Uterus (tissue), 4 donors: ENCODE measurements at places on chromosomes 7 and 10. TPM values are rescaled to one million over a fixed set of nuclear protein-coding genes. Genes with fewer than 3 reads are reported as not detected.

Gene TUBAL3
- not detected for total RNA-seq

Gene LAMB1
- 322 TPM for total RNA-seq

Gene KNDC1
- total RNA-seq = 12.5 TPM

Gene CXCL12
- 49.4 TPM for total RNA-seq

Gene TMEM213
- total RNA-seq = not detected

Gene PCLO
- 2.6 TPM for total RNA-seq

Gene SOSTDC1
- not detected for total RNA-seq

- H3K4me1 ChIP-seq = no peaks in the 10 kb centered on the region
- DNase-seq = no peak
- no peak overlapping the region for H3K4me3 ChIP-seq
These were observed 109.5 kb downstream of the PARP12 start for GRCh38 chr7:139953229-139953628.

DNA sequence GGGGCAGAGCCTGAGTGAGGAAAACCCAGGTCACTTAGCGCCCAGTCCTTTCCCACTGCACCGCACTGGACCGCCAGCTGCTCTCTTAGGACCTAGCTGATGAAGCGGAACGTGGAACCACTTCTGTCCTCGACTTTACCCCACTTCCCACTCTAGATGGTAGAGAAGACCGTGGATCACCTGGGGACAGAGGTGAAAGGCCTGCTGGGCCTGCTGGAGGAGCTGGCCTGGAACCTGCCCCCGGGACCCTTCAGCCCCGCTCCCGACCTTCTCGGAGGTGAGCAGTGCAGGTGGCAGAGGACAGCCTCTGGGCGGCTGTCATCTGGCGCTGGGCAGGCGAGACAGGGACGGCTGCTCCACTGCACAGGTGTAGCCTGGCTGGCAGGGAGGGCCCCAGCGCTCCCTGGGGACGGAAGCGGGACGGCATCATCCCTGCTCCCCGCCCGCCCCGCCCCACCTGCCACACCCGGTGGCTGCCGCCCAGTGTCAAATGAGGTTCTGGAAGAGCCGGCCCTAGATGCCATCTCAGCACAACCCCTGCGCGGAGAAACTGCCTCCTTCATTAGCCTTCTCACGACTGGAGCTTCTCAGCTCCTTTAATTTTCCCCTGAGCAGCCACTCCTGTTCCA, 11.7 kb downstream of the PLAC9 start:
- no peaks in the 10 kb centered on the region for H3K27me3 ChIP-seq
- no peaks in the 10 kb centered on the region for H3K36me3 ChIP-seq
- H3K27ac ChIP-seq = peak overlapping the region; percentile 10

GRCh38 chr10:38159004-38159403, 64.9 kb downstream of the ZNF37A start:
- no peak for DNase-seq
- no peaks in the 10 kb centered on the region for H3K27me3 ChIP-seq
- H3K27ac ChIP-seq = no peak overlapping the region
- no peaks in the 10 kb centered on the region for H3K36me3 ChIP-seq
- H3K4me1 ChIP-seq = no peaks in the 10 kb centered on the region
- no peak overlapping the region for H3K4me3 ChIP-seq

GRCh38 chr10:76009531-76009930, 578.1 kb downstream of the LRMDA start:
- no peak for DNase-seq
- H3K4me1 ChIP-seq = no peaks in the 10 kb centered on the region
- no peak overlapping the region for H3K27ac ChIP-seq

- peak overlapping the region; percentile 37 for H3K27ac ChIP-seq
- H3K4me3 ChIP-seq = no peak overlapping the region
- DNase-seq = no peak
- H3K36me3 ChIP-seq = no peaks in the 10 kb centered on the region
- no peaks in the 10 kb centered on the region for H3K4me1 ChIP-seq
These were observed 184.7 kb downstream of the DGKB start for GRCh38 chr7:14717816-14718215.

DNA sequence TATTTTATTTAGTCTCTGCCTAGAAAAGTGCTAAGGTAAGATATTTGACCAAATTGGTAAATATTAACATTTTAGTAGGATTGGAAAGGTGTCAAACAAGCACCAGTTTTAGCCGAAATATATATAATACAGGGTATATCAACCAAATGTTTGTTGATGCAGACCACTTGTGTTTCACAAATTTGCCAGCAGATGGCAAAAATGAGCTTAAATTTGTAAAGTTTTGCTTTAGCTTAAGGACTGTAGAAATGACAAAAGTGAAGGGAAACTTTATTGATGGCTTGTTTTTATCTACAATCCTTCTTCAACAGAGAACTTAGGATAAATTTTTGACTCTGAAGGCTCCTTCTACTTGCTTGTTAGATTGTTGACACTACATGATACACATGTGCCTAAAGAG, 4.8 kb upstream of the POLR1F start:
- H3K27me3 ChIP-seq = no peaks in the 10 kb centered on the region
- DNase-seq = peak; percentile 36
- H3K27ac ChIP-seq = no peak overlapping the region
- H3K4me3 ChIP-seq = no peak overlapping the region
